ENCODE measurements at places on chromosomes 2 and 18.

GRCh38 chr2:23618794-23619530 lies 234.0 kb downstream of the KLHL29 start:
- DNase-seq, result no peak

DNA sequence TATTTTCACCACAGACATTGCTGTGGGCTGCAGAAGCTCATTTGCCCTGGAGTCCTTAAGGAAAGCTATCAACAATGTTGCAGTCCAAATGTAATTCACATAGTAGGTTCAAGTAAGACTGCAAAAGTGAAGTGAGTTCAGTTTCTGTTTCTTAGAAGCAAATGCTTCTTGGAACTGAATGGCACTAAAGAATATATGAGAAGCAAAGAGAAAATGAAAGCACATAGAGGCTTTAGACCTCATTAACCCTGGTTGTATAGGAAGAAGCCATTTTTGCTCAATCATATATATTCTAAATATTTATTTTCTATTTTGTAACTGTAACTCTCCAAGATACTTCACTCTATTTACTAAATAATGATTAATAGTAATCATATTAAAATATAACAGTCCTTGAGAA lies 292.0 kb downstream of the ZNF804A start:
- no peak for DNase-seq

DNA sequence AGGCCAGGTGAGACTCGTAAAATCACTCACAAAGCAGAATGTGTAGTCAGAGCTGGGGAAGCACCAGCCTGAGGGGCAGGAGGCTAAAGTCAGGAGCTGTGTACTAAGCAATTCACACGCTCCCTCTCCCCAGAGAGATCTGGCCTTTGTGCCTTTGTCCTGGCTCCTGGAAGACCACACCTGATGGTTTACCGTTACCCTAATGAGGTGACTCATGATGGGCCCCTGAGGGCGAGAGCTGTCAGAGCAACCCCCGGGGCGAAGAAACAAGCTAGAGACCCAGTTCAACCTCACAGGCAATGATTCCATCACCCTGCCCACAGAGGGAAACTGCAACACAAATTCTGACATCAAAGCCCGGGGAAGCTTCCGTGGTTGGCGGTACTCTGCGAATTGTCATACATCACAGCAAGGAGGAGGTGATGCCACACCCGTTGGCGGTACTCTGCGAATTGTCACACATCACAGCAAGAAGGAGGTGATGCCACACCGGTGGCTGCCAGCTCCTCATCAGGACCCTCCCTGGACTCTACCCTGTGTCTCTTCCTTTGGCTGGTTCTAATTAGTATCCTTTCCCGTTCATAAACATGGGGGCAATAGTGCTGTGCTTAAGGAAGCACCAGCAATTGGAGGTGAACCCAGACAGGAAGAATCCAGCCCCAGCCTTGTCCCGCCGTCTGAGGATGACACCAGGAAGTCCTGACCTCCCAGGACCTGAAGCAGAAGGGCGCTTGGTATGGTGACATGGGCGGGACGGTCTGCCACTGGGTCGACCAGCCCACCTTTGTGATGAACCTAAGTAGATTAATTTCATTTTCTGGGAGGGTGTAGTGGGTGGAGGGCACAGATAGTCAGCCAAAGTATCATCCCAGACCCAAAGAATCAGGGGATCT lies 30.5 kb downstream of the B3GNT7 start:
- DNase-seq, result no peak

DNA sequence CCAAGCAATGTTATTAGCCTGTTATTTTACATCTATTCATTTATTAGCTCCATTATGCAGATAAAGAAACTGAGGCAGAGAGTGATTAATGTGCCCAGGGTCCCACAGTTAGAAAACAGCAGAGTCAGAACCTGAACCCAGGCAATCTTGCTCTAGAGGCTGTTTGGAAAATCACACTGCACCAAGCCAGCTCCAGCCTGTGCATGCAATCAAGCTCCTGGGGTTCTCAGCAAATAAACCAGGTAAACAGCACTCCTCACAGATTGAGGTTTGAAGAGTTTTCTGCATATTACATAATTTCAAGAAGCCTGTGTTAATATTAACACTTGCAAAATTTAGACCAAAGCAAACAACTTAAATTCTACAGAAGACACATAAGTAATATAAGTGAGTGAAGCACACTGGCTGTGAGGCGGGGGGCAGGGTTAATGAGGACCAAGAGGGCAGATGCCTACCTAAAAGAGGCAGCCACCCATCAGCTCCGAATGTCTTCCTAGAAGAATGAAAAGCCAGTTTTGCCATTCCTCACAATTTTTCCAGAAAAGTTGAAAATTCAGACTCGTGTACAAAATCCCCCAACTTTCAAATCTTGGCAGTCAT lies 35.4 kb downstream of the CACNB4 start:
- DNase-seq, result no peak

DNA sequence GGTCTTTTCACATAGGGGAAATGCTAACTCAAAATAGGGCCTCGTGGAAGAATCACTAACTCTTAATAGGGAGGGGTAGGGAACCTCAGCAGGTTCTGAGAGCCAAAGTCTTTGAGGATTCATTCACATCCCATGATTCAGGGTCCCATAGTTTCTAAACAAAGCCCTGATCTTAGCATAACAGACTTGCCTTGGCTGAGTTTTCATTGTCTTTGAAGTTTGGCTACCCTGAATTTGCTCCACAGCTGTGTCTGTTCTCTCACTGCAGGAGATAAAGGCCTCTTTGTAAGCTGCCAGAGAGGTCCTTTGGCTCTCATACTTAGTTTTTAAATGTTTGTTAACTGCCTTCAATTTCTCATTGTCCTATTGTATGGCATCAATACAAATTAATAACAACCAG lies 54.5 kb downstream of the ZDBF2 start:
- DNase-seq, result no peak

DNA sequence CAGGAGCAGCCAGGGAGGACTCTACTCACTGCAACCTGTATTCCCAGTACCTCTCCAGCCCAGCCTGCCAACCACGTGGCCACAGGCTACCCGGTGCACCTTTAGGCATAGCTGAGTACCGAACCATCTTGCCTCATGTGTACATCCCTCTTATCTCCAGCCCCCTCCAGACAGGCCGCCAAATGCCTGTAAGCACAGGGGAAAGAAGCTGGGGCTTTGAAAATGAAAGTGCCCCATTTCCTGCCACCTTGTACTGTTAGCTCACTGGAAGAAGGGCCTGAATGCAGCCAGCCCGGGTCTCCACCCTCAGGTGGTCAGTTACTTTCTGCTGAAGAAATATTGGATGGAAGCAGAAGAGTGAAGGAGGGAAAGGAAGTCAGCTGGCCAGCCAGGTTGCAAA lies 27.2 kb upstream of the RFX8 start:
- no peak for DNase-seq

GRCh38 chr2:64447317-64448040 lies 6.5 kb upstream of the LGALSL start:
- DNase-seq, result no peak

GRCh38 chr18:77762014-77762413 lies 512.4 kb downstream of the GALR1 start:
- DNase-seq, result no peak

DNA sequence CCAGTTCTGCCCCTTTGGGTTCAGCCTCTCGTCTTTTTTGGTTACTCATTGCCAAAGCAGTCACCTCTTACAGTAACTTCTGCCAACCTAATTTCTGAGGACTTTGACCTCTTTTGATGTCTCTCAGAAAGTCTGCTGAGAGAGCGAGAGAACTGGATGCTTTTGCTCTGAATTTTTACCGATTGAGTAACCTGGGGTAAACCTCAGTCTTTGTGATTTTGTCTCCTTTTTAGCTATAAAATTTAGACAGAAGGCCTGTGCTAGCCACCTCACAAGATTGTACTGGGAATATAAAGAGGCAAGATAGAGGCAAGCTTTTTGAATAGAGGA lies 34.8 kb upstream of the IL1R1 start:
- no peak for DNase-seq
